Tibial nerve (tissue), 4 donors: ENCODE measurements at places on chromosomes 3 and 15. TPM values are rescaled to one million over a fixed set of nuclear protein-coding genes. Genes with fewer than 3 reads are reported as not detected.

GRCh38 chr3:57110798-57111197 lies 50.3 kb downstream of the SPATA12 start:
- DNase-seq: no peak

- no peak for DNase-seq
These were observed 39.3 kb upstream of the PTPRG start for GRCh38 chr3:61522060-61522459.

DNA sequence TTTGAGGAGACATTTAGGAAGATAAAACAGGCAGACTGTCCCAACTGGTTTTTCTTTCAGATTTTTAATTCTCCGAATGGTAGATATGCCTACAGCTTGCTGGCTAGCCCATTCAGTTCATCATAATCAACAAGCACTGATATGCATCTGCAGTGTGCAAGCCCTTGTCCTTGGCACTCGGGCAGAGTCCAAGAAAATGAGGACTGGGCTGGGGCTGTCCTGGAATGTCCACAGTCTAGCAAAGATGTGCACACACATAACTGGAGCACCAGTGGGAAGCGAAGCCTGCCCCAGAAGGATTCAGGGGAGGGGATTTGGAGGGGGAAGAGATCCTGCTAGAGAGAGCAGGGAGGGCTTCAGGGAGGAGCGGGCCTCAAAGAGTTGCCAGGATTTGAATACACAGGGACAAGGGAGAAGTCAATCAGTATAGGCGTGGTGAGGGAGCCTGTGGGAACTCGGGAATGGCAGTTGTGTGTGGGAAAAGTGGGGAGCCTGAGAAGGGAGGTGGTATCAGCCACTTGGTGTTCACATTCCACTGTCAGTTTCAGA lies 8.7 kb downstream of the FAH start:
- no peak for DNase-seq

GRCh38 chr3:5004319-5005152 lies 25.3 kb downstream of the BHLHE40 start:
- no peak for DNase-seq

DNA sequence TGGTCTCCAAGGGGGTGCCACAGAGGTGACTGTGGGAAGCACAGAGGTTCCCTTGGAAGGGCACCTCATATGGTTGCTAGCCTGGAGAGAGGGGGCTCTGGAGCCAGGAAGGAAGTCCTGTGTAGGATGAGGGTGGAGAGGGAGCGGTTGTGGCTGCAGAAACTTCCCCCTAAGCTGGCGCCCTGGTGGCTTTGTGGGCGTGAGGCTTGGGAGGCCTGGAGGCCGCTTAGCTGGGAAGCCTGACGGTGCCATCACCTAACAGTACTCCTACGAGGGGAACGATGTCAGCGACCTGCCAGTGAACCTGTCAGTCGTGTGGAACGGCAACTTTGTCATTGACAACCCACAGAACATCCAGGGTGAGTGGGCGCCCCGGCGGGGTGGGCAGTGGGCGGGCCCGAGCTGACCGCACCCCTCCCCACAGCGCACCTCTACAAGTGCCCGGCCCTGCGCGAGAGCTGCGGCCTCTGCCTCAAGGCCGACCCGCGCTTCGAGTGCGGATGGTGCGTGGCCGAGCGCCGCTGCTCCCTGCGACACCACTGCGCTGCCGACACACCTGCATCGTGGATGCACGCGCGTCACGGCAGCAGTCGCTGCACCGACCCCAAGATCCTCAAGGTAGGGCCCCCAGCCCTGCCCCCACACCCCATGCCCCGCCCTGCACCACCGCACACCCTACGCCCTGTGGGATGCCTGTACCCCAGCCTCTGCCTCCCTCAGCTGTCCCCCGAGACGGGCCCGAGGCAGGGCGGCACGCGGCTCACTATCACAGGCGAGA lies 31.0 kb downstream of the PLXNA1 start:
- no peak for DNase-seq

DNA sequence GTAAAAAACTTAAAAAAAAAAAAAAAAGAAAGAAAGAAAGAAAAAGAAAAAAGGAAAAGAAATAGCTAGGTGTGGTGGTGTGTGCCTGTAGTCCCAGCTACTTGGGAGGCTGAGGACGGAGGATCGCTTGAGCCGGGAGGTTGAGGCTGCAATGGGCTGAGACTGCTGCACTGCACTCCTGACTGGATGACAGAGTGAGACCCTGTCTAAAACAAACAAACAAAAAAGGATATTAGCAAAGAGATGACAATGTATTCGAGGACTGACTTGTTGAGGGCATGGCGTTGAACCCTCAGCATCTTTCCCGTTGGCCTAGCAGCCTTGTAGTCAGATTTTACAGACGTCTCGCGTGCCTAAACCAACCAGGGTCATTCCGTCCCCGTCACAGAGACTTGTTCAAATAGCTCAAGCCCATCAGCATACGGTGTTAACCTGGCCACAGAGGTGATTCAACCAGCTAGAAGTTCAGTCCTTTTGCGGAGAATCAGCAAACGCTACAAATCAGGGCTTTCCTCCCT lies 528 bp upstream of the NIT2 start:
- no peak for DNase-seq

DNA sequence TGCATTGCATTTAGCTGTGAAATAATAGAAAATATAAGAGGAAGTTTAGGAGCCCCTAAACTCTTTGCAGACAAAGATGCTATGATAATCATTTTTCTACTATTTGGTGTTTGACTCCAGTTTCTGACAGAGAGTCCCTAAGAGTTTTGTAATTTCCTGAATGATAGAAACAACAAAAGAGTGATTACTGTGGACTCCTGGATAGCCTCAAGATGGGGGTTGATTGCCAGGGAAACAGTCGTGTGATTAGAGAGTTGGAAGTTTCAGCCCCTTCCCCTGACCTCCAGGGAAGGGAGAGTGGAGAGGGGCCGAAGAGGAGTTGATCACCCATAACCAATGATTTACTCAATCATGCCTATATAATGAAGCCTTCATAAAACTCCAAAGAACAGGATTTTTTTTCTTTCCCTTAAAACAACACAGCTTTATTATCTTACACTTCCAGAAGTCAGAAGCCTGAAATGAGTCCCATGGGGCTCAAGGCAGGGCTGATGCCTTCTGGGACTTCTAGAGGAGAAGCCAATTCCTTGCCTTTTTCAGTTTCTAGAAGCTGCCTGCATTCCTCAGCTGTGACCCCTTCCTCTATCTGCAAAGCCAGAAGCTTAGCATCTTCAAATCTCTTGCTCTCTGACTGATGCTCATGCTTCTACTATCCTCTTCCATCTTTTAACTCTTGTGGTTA lies 292.3 kb upstream of the ZPLD1 start:
- no peak for DNase-seq

DNA sequence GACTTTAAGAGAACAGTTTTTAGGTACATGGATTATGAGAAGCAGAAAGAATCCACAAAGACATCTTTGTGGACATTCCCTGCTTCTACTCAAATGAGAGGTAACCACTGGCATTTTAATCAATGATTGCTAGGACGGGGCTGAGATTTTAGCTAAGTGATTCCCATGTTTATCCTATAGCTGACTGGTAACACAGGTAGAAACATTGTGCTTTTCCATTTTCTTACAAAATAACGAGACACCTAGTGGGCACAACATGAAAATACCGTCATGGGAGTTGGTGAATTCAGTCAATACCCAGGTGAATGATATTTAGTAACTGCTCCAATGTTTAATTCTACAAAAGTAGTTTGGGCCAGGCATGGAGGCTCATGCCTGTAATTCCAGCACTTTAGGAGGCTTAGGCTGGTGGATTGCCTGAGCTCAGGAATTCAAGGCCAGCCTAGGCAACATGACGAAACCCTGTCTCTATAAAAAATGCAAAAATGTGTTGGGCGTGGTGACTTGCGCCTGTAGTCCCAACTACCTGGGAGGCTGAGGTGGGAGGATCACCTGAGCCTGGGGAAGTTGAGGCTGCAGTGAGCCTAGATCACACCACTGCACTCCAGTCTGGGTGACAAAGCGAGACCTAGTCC lies 37.2 kb upstream of the DENND4A start:
- no peak for DNase-seq

DNA sequence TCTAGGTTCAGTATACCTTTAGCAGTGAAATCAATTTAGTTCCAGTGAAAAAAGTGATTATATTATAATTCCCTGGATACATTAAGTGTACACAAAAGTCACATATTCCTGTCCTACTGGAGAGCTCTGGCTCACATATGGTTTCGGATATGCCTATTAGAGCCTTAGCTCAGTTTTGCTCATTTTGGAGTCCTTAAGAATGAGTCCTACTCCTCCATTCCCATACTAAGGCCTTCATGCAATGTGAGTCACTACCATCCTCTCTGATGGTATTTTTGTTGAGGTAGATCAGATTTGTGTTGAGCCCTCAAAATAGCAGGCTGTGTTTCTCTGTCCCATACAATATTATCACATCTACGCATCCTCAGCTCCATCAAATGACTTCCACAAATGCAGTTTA lies 294.2 kb upstream of the COL8A1 start:
- no peak for DNase-seq

DNA sequence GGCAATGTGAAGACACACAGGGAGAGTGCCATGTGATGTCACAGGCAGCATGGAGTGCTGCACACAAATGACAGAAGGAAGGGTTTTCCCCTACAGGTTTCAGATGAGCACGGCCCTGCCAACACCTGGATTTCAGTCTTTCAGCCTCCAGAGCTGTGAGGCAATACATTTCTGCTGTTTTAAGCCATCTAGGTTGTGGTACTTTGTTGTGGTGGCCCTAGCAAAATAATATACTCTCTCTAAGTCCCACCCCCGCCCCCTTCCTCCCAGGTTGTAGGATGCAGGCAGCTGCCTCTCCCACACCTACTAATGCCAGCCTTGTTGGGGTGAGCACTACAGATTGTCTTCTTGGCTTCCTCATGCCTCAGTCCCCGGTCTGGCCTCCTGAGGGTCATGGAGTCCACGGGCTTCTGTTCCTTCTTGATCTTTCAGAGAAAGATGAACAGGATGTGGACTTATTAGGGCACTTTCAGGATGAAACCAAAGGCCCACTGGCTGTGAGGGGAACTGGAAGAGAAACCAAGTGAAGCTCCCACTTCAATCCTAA lies 180.0 kb downstream of the CD47 start:
- no peak for DNase-seq

DNA sequence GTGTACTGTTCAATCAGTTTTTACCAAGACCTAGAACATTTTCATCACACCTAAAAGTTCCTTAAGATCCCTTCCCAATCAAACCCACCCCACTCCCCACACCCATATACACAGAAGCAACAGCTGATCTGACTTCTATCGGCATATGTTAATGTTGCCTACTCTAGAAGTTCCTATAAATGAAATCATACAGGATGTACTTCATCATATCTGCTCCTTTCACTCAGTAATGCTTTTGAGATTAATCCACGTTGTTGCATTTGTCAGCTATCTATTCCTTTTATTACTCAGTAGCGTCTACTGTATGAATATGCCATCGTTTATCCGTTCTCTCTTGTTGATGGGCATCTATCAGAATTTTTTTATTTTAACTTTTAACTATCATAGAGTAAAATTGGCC lies 14.3 kb upstream of the FILIP1L start:
- no peak for DNase-seq

GRCh38 chr3:46386205-46386604 lies 15.5 kb downstream of the CCR5 start:
- DNase-seq: no peak

- no peak for DNase-seq
These were observed 552.3 kb downstream of the NAALADL2 start for GRCh38 chr3:175411405-175411804.

DNA sequence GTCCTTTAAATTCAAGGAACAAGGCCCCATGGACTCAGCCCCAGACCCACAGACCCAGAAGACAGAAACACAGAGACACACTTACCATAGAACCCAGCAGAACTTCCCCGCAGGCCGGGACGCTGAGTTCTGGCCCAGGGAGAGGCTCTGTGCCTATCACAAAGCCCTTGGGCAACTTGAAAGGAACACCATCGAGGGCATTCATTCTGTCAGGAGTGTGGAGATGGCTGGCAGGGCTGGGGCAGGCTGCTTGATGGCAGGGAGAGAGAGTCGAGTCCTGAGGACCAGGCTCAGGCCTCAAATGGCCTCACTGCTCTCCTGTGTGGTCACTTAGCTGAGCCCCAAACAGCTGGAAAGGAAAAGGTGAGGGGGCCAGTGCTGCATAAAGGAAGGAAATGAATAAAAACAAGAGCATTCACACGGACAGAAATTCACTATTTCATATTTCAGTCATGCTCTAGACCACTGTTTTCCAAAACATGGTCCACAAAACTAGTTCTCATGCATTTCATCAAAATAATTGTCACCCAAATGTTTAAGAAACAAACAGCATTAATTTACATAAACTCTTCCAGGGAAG lies 8.9 kb downstream of the UBAP1L start:
- DNase-seq: no peak

GRCh38 chr3:100966049-100966491 lies 27.2 kb downstream of the ABI3BP start:
- DNase-seq: no peak

DNA sequence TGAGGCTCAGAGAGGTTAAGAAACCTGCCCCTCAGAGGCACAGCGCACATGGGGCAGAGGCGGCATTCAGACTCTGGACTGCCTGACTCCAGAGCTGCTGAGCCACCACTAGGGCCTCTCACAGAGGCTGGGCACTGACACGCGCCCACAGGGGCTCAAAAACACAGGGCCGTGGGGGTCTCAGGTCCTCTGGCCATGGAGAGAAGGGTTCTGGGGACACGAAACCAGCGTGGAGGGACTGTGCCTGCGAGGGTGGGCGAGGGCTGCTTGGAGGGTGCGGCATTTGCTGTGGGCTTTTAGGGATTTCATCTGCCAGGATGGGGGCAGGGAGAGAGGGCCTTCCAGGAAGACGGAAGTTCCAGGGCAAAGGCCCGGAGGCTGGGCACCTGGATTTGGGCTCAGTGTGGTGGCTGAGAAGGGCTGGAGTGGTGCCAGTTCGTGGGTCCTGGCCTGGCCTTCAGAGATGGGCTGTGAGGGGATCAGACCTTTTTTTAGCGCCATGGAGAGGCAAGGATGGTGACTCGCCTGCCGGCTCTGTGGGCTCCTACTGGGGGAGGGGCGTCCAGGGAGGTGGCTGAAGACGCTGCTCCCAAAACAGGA lies 69.6 kb downstream of the EFCAB12 start:
- DNase-seq: no peak

Gene SMCO1
- total RNA-seq: not detected

Gene REC114
- not detected for total RNA-seq

Gene CADM2
- total RNA-seq: 32.2 TPM

Gene SLC9C1
- total RNA-seq: not detected

Gene RNF168
- 24.3 TPM for total RNA-seq

Gene SOX14
- total RNA-seq: not detected

Gene CACNA2D3
- 0.30 TPM for total RNA-seq

Gene MORC1
- not detected for total RNA-seq

Gene ALDH1L1
- total RNA-seq: 64.7 TPM

Gene AADACL2
- total RNA-seq: not detected
